ENCODE measurements at places on chromosomes 11 and 22.

GRCh38 chr22:48301421-48301820 is 1526.3 kb downstream of the BRD1 start:
- DNase-seq, result no peak

GRCh38 chr22:25942856-25943411 is 200.9 kb downstream of the MYO18B start:
- DNase-seq, result no peak

- no peak for DNase-seq
These were observed 415.2 kb downstream of the LARGE1 start for GRCh38 chr22:33504941-33505625.

DNA sequence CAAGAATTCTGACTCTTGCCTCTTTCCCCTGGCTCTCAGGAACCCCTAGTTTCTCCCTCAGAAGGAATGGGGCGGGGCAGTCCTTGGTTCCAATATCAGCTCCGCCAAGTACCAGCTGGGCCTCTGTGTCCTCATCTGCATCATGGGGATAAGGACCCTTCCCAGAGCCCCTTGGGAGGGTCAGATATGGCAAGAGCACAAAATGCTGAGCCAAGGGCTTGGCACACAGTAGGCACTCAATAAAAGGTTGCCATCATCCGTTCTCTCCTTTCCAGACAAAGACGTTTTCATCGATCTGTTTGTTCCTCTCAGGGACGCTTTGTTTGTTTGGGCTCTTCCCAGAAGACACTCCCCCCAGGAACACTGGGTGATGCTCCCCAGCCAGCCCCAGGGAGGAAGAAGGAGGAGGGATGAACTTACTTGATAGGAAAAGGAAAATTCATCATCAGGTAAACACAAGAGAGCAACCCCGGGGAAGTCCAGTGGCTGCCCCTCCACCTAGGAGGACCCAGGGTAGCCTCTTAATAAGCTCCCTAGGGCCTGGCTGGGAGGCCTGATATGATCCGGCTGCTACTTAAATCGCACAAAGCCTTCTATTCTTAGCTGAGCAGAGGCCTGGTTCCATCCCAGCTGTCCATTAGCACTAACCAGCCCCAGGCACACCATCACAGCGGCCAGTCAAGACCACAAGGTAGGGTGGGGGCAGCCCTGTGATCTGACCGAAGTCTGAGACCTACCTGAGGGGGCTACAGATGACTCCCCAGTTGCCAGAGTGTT is 19.6 kb downstream of the GDPD5 start:
- no peak for DNase-seq

DNA sequence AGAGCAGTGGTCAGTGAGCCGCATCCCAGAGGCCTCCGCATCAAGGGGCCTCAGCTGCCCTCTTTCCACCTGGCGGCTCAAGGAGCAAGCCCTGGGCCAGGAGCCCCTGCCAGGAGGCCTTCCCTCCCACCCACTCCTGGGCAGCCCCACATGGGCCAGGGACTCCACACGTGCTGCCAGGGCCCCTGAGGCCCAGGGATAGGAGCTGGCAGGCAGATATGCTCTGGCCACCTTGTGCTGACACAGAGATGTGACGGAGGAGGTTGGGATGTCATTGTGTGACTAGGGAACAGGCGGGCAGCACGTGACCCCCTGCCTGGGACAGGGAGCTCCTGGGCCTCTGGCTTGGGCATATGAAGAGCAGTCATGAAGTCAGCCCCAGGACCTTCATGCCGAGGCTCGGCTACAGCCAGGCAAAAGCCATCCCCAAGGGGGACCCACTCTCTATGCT is 77.9 kb downstream of the PIWIL3 start:
- DNase-seq, result no peak

- no peak for DNase-seq
These were observed 61.3 kb downstream of the MN1 start for GRCh38 chr22:27740202-27740748.

DNA sequence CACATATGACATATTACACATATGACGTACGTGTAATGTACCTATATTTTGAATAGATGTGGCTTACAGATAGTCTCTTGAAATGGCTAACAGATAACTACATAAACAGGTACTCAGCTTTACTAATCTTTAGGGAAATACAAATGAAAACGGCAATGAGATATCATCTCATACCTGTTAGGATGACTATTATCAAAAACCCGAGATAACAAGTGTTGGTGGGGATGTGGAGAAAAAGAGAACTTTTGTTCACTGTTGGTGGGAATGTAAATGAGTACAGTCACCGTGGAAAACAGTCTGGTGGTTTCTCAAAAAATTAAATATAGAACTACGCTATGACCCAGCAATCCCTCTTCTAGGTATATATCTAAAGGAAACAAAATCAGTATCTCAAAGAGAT is 247.6 kb downstream of the ETS1 start:
- no peak for DNase-seq

- no peak for DNase-seq
These were observed 24.5 kb downstream of the RPUSD4 start for GRCh38 chr11:126186708-126187529.

DNA sequence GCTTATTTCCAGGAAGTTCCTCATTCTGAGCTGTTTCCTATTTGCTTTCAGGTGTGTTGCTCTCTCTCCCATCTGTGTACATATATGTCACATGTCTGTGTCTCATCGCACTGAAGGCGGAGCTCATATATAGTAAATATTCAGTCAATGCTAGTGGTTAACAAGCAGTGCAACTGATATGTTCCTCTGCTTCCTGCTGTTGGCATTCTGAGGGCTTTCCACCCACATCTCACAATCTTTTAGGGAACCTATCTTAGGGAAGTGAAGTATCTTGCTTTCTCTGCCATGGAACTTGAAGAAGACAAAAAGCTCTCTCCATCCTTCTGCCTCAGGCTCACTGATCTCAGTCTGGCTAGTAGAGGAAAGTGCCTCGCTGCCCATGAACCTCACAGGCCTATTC is 139.8 kb downstream of the TTC17 start:
- DNase-seq, result no peak

GRCh38 chr11:94806419-94806818 is 38.3 kb downstream of the AMOTL1 start:
- DNase-seq, result no peak

All from nephron progenitor cell (in vitro differentiated cells).